ENCODE measurements at places on chromosomes 4 and X. TPM values are rescaled to one million over a fixed set of nuclear protein-coding genes. Genes with fewer than 3 reads are reported as not detected.

MTNR1A gene
- not detected for total RNA-seq

DNA sequence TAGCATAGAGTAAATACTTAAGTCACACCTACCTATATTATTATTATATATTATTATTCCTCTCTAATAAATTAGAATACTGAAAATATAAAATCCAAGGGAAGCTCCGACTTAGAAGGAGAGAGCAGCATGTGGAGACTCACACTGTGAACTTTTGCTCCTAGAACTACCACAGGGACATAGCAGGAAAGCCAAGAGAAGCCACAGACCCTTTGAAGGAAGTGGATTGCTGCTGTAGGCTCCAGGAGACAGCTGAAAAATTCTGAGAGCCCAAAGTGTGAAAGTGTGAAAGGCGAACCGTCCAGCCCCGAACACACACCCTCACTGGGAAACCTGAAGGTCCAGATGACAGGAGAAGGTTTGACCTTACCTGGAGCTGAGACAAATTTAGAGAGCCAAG lies 177.0 kb downstream of the FAM13A start:
- no peak for DNase-seq

DNA sequence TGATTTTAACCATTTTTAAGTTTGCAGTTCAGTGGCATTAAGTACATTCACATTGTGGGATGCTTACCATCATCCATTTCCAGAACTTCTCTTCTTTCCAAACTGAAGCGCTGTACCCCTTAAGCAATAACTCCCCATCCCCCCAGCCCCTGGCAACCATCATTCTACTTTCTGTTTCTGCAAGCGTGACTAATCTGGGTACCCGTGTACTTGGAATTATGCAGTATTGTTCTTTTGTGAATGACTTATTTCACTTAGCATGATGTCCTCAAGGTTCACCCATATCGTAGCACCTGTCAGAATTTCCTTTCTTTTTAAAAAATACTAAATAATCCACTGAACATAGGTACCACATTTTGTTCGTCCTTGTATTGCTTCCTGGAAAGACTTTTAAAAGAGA lies 32.9 kb downstream of the USP9X start:
- DNase-seq: no peak

- no peak for DNase-seq
These were observed 297.2 kb downstream of the IQCM start for GRCh38 chr4:149518471-149518870.

DNA sequence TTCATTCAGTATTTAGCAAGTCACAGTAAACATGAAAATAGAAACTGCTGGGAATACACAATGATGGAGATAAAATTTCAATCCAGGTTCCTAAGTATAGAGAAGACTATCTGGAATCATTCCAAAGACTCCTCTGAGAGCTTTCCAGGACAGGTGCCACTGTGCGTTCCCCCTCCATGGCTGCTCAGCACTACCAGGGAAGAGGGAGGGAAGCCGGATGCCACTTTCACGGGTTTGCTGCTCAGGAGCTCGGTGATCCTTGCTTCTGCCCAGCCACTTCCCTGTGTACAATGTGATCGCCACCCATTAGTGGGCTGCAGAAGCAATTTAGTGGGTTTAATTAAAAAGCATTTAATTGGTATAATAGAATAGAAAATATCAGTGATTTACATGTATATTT lies 94.5 kb downstream of the FNIP2 start:
- no peak for DNase-seq

AREG gene
- 95.3 TPM for total RNA-seq

SLC25A6 gene
- total RNA-seq: 519 TPM

DNA sequence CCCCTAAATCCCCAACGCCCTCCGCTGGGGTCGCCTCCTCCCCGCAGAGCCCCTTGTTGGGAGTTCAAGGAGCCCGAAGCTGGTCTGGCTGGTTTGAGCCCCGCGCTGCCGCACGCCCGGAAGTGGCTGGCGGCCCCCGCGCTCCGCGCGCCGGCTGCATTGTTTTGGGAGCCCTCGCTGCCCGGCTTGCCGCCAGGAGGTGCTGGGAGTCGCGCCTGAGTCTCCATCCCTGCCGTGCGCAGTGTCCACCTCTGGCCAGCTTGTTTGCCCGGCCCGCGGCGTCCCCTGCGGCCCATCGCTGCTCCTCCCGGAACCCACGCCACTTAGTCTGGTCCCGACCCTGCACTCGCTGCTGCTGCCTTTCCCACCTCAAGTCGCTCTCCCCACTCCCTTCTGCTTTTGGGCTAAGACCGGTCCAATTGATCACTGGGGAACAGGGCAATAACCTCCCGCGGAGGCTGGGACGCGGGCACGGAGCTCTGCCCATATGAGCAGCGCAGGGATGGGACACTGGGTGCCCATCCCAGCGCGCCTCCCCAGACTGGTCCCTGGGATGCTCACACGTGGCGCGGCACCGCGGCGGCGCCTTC lies 2.2 kb upstream of the SFRP2 start:
- DNase-seq: no peak

- no peak for DNase-seq
These were observed 12.0 kb downstream of the FTSJ1 start for GRCh38 chrX:48488034-48488433.

KLHL13 gene
- total RNA-seq: 10.7 TPM

FGB gene
- 1.5 TPM for total RNA-seq

DNA sequence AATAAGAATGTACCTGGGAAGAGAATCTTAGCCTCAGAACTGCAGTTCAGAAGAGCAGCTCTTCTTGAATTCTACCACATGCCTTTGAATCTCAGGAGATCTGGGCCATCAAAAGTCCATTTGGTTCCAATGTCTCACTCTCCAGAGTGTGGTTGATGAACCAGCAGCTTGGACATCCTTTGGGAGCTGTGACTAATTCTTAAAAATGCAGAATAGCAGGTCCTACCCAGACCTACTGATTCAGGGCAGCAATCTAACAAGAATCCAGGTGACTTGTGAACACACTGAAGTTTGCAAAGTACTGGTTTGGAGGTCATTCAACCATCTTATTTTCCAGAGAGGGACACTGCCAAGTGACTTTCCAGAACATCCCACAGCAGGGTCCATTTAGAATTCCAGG lies 244.7 kb downstream of the PACRGL start:
- no peak for DNase-seq

DNA sequence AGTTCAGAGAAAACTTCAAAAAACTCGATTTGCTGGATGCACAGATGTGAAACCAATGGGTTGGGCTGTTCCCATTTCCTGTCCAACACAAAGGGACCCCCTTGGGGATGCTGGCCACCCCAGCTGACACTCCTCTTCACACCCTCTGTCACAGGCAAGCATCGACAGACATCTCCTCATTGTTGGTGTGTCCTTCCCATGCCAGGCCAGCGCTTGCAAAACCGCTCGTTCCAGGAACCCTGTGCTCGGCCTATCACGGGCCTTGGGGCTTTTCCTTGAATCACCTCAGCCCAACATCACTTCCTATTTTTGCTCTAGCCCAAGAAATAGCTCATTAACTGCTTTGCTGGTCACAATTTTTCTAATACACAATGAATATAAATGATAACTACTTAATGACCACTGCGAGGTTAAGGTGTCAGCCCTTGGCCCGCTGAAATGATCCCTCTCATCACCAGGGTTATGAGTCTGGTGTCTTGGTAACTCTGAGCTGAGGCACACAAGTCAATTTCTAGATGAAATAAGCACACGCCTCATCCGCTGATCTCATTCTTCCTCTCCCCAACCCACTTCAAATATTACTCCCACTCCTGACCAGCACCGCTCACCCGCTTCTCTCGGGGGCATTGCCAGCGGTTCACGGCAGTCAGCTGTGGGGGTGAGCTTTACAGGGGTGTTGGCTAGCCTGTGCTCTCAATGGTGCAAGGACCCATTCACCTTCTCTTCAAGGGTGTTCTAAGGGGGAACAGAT lies 32.3 kb downstream of the BCOR start:
- no peak for DNase-seq

- DNase-seq: no peak
These were observed 13.2 kb downstream of the DOK7 start for GRCh38 chr4:3476341-3476747.

ANKRD50 gene
- 14.8 TPM for total RNA-seq

All from kidney epithelial cell (primary cell).